NCI-H460 (cell line): ENCODE measurements at places on chromosomes 7 and 10. TPM values are rescaled to one million over a fixed set of nuclear protein-coding genes. Genes with fewer than 3 reads are reported as not detected.

BTBD16 gene
- total RNA-seq = 0.43 and 0.45 TPM in 2 replicates

CD36 gene
- total RNA-seq = 0.82 and 0.84 TPM in 2 replicates

PNLIP gene
- not detected in 2 replicates for total RNA-seq

SFTPA1 gene
- not detected in 2 replicates for total RNA-seq

MYOZ1 gene
- total RNA-seq = not detected in 2 replicates

PITX3 gene
- 0.27 TPM in 1 of 2 replicates, not detected in the other for total RNA-seq

GIMAP5 gene
- total RNA-seq = not detected in 2 replicates

SUN3 gene
- not detected in 2 replicates for total RNA-seq

ASZ1 gene
- total RNA-seq = not detected in 2 replicates

HBP1 gene
- 29.4 and 29.5 TPM in 2 replicates for total RNA-seq

RSPH10B2 gene
- 0.05 TPM in 1 of 2 replicates, not detected in the other for total RNA-seq

GJD4 gene
- total RNA-seq = not detected in 2 replicates

HMX2 gene
- 1.1 and 1.7 TPM in 2 replicates for total RNA-seq

ZNF365 gene
- 3.3 and 4.2 TPM in 2 replicates for total RNA-seq

CDK1 gene
- 193 and 197 TPM in 2 replicates for total RNA-seq

SCART1 gene
- total RNA-seq = 0.92 and 1.2 TPM in 2 replicates

PTF1A gene
- total RNA-seq = not detected in 2 replicates
